ENCODE measurements at places on chromosomes 1 and 21. TPM values are rescaled to one million over a fixed set of nuclear protein-coding genes. Genes with fewer than 3 reads are reported as not detected.

DNA sequence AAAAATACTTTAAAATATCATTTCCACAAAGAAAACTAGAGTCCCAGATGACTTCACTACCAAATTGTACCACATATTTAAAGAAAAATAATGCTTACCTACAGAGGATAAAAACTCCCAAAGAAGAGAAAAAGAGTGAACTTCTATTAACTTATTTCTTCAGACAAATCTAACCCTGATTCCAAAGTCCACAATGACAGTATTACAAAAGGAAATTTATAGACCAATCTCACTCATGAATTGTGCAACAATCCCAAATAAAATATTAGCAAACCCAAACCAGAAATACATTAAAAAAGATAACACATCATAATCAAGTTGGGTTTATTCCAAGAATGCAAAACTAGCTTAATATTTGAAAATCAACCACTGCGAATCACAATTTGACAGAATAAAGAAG lies 161.4 kb upstream of the GALNT2 start:
- no peaks in the 10 kb centered on the region for H3K27me3 ChIP-seq
- no peaks in the 10 kb centered on the region for H3K4me1 ChIP-seq
- H3K36me3 ChIP-seq: no peaks in the 10 kb centered on the region
- DNase-seq: no peak
- no peak overlapping the region for H3K4me3 ChIP-seq
- H3K27ac ChIP-seq: no peak overlapping the region

PLA2G2A gene
- total RNA-seq: 1.8 TPM

COA6 gene
- total RNA-seq: 26.8 TPM

LCE2B gene
- not detected for total RNA-seq

- H3K27me3 ChIP-seq: no peaks in the 10 kb centered on the region
- H3K4me1 ChIP-seq: no peaks in the 10 kb centered on the region
- H3K27ac ChIP-seq: peak overlapping the region; percentile 99
- no peak for DNase-seq
Measured at GRCh38 chr1:30719406-30720270, 3.7 kb downstream of the MATN1 start.

- no peak overlapping the region for H3K27ac ChIP-seq
- no peak overlapping the region for H3K4me3 ChIP-seq
- no peaks in the 10 kb centered on the region for H3K27me3 ChIP-seq
- DNase-seq: no peak
- no peaks in the 10 kb centered on the region for H3K36me3 ChIP-seq
Measured at GRCh38 chr21:26782747-26783146, 62.5 kb downstream of the ADAMTS1 start.

- H3K4me3 ChIP-seq: no peak overlapping the region
- DNase-seq: no peak
- H3K27me3 ChIP-seq: no peaks in the 10 kb centered on the region
- peaks cover 3% of the 10 kb centered on the region for H3K4me1 ChIP-seq
- H3K36me3 ChIP-seq: no peaks in the 10 kb centered on the region
Measured at GRCh38 chr1:172727956-172728603, 69.2 kb downstream of the FASLG start.
